Fibroblast of the aortic adventitia (primary cell): ENCODE measurements at places on chromosomes 6 and 20. TPM values are rescaled to one million over a fixed set of nuclear protein-coding genes. Genes with fewer than 3 reads are reported as not detected.

The GABRR1 gene
- total RNA-seq, result not detected in 2 replicates

DNA sequence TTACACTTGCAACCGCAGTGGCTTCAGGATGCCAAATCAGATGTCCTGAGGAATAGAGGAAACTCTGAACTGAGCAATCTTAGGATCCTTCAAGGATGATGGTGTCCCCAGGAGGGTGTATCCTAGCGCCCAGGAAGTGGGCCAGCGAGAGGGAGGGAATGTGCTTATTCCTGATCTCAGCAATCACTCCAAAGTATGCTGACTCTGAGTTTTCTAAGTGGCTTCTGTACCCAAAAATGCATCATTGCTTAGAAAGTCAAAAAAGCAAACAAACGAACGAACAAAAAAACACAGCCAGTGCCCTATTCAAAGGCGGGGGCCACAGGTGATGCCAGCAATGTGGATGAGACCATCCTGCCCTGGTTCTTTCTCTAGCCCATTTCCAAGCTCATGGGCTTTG, 230.6 kb downstream of the NRN1 start:
- DNase-seq, result no peak

- peak; percentile 63 for DNase-seq
Observed at GRCh38 chr20:62924442-62925075, 1.7 kb downstream of the DIDO1 start.

DNA sequence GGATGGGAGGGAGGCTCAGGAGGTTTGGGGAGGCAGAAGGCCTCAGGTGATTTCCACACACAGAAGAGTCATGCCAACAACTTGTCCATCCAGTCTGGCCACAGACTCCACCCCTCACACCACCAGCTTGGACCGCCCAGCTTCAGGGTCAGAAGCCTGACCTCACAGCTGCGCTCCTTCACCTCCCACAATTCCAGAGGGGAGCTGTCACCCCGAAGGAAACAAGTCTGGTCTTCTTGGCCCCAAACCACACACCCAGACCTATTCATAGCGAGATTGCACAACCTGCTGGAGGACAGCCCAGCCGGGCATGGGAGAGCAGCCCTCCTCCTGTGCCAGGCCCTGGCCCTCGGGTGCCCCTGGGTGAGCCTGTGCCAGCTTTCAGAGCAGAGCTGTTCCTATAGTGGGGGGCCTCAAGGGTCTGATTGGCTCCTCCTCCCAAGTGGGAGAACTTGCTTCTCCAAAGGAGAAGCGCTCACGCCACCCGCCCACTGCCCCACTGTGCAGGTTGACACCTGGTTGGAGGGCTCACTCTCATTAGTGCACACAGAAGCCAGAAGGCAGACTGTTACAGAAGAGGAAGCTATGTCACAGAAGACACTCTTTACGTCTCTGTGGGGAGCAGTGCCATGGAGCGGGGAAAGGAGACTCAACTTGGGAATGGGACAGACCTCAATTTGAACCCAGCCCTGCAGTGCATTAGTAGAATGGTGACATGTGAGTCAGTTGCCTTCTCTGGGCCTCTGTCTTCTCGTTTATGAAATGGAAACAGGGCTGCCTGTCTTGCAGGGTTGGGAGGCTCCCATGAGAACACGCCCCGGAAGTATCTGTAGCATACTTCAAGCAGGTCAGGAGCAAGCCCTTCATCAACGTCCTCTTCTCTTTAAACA, 128.8 kb downstream of the FOXO3 start:
- peak; percentile 88 for DNase-seq

The NMBR gene
- not detected in 2 replicates for total RNA-seq

DNA sequence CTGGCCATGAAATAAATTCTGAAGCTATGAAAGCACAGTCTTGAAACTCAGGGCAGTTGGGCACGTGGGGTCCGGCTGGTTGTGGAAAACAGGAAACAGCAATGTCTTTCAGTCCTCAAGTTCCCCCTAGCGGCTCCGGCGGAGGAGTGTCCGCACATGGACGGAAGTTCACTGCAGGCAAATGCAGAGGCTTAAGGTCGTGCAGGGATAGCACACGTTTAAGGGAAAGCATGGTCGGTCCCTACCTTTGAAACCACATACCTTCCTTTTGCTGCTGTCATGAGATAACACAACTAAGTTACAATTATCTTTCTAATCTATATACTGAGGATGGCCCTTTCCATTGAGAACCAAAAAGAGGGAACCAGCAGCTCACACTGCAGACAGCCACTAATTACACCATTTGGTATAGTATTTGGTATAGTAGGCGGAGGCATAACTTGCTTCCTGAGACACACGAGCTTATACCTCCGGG, 52.6 kb upstream of the NFATC2 start:
- DNase-seq, result peak; percentile 88

DNA sequence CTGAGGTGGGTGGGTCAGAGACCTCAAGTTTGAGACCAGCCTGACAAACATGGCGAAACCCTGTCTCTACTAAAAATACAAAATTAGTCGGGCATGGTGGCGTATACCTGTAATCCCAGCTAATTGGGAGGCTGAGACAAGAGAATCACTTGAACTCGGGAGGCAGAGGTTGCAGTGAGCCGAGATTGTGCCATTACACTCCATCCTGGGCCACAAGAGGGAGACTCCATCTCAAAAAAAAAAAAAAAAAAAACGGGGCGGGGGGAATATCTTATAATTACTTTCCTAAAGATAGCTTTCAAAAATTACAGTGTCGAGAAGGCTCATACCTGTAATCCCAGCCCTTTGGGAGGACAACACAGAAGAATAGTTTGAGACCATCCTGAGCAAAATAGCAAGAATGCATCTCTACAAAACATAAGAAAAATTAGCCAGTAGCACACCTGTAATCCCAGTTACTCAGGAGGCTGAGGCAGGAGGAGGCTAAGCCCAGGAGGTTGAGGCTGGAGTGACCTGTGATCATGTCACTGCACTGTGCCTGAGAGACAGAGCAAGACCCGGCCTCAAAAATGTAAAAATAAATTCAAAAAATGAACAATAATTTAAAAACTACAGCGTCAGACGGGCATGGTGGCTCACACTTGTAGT, 25.8 kb downstream of the CBFA2T2 start:
- DNase-seq, result no peak

- no peak for DNase-seq
Observed at GRCh38 chr6:108958900-108959770, 110.9 kb downstream of the ARMC2 start.

The NHLRC1 gene
- 2.1 and 3.0 TPM in 2 replicates for total RNA-seq

The RIMS4 gene
- 0.27 and 0.41 TPM in 2 replicates for total RNA-seq

DNA sequence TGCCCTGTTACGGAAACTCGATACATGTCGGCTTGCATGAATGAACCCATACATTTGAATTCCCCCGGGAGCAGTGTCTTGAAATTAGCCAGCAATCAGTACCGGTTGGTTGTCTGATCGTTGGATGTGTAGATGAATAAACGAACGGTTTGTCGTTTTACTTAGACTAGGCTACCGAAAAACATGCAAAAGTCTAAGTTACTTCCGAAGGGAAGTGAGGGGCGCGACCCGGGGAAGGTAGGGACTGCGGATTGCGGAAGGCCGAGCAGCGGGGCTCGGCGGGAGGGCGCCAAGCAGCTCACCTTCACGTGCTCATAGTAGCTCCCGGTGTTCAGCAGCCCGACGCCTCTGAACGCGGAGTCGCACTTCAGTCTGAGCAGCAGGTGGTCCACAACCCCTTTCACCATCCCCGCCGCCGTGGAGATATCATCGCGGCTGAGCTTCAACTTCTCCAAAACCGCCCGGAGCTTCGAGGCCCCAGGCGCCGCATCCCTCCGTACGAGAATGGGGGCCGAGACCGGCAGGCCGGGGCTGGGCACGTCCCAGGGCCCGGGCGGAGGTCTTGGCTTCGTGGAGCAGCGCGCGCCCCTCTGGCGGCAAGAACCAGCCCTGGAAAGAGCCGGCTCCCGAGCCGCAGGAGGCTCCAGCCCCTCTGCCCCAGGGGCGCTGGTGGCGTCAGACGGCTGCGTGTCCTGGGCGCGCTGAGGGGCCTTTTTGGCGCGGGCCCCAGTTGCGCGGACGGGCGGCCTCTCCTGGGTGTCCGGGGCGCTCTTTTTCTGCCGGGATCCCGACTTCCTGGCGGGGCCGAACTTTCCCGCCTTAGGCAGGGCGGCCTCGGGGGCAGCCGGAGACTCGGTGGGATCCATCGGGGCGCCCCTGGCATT, 632 bp downstream of the CGAS start:
- DNase-seq, result peak; percentile 61

DNA sequence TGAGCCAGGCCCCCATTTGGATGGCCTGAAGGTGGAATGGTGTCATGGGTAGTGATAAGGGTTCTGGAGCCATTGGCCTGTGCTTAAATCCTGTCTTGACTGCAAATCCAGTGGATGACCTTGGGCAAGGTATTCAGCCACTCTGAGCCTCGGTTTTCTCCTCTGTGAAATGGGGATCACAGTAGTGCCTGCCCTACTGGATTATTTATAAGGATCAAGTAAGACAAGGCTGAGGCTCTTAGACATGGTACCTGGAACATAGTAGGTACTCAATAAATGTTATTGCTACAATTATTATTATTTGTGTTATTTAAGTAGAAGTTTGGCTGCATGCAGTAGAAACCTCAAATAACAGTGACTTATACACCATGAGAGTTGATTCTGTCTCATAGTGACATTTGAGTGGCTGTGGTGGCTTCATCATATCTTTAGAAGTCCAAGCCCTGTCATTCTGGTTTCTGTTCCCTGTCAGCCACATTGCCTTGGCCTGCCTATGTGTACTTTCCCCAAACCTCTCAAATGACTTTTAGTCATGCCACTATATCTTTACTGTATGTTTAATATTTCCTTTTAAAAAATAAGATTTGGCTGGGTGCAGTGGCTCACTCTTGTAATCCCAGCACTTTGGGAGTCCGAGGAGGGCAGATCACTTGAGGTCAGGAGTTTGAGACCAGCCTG, 37.6 kb upstream of the CHMP4B start:
- no peak for DNase-seq

GRCh38 chr20:9196110-9196509, 127.2 kb downstream of the PLCB4 start:
- DNase-seq, result no peak

DNA sequence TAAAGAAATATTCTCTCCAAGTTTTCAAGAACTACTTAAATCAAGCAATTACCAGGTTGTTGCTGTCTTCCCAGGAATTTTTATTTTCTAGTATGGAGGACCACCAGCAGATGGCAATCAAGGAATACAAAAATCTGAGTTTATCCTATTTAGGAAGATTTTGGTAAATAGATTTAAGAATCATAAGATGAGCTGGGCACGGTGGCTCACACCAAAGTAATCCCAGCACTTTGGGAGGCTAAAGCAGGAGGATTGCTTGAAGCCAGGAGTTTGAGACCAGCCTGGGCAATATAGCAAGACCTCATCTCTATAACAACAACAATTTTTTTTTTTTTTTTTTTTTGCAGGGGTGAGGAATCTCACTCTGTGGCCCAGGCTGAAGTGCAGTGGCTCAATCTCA, 19.3 kb upstream of the SEC63 start:
- peak; percentile 65 for DNase-seq

- DNase-seq, result peak; percentile 38
Observed at GRCh38 chr6:126947070-126947469, 171.4 kb upstream of the RSPO3 start.

DNA sequence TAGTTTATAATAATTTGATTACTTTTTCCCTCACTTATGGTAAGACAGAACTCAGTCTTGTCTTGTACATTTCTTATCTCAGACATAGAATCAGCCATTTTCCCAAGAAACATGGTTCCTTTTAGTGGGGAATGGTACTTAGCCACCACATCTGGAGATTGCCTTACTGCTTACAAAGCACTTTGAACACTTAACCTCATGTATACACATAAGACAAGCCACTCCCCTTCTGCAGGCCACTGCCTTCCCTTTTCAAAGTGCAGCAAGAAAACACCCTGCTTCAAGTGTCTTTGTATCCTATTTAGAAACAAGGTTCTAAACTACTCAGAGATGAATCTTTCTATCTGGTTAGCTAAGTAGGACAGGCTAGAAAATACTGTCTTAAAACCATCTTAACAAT, 159.2 kb downstream of the UBE3D start:
- DNase-seq, result peak; percentile 9

DNA sequence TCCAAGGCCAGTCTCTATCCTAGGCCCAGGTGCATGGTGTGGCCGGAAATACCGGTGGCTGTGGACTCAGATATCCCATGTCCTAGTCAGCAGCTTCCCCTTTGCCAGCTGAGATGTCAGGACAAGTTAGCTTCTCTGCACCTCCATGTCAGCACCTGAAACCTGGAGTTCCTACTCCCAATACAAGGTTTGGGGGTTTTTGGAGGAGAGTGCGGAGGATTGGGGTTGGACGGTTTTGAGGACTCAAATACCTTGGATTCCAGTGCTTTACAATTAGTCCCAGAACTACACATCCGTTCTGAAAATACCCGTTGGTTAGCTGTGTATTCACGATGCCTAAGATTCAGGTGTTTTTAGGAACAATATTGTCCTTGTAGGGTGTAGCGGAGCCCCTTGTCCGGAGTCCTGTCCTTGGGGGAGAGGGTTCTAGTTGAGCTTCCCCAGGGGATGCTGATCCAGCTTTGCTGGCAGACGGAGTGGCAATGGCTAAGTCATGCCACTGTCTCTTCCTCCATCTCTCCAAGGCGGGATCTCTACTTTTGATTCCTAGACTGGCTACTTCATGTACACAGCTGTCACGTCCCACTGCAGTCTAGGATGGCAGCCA, 45.0 kb downstream of the ADNP start:
- no peak for DNase-seq

- peak; percentile 25 for DNase-seq
Observed at GRCh38 chr20:64188682-64189529, 24.7 kb downstream of the MYT1 start.

DNA sequence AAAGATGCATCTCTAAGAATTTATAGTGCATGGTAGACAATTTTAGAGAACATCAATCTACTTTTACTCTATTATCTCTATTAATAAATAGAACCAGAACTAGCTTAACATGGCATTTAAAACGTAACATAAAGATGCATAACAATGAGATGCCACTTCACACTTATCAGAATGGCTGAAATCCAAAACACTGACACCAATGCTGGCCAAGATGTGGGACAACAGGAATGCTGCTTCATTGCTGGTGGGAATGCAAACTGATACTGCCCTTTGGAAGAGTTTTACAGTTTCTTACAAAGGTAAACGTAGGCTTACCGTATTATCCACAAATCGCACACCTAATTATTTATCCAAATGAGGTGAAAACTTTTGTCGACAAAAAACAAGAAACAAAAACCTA, 95.2 kb downstream of the SESN1 start:
- DNase-seq, result no peak

- DNase-seq, result peak; percentile 64
Observed at GRCh38 chr20:10536531-10536930, 101.4 kb downstream of the SLX4IP start.

The REPS1 gene
- total RNA-seq, result 34.9 and 42.6 TPM in 2 replicates

DNA sequence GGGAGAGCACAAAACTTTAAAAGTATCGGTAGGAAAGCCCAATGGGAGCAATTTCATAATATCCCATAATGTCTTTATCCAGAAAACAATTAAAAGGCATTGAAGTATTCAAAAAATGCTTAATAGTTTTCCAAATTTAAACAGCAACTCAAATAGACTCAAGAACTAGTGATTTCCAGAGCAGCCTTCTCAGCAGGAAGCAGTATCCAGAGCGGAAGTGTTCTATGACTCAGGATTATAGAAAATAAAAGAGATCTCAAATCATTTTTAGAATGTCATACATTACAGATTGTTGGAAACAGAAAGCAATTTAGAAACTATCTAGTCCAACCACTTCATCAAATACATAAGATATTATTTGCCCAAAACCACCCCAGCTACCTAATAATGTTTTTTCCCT, 79.3 kb downstream of the COL12A1 start:
- no peak for DNase-seq
